ENCODE measurements at places on chromosomes 16 and 17.
A peak's percentile ranks its signal among the peaks of the same experiment; 100 is the strongest.

DNA sequence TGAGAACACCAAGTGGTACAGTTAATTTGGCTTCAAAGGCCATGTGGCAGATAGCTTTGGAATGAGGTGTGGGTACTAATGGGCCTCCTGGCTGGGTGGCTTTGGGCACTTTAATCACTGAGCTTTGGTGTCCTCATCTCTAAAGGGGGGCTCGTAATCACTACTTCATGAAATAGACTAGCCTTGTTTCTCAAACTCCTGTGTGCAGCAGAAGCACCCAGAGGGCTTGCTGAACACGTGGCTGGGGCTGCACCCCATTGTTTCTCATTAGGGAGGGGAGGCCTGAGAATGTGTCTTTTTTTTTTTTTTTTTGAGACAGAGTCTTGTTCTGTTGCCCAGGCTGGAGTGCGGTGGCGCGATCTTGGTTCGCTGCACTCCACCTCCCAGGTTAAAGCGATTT, 5.8 kb downstream of the EPN2 start:
- DNase-seq = peak; percentile 37

DNA sequence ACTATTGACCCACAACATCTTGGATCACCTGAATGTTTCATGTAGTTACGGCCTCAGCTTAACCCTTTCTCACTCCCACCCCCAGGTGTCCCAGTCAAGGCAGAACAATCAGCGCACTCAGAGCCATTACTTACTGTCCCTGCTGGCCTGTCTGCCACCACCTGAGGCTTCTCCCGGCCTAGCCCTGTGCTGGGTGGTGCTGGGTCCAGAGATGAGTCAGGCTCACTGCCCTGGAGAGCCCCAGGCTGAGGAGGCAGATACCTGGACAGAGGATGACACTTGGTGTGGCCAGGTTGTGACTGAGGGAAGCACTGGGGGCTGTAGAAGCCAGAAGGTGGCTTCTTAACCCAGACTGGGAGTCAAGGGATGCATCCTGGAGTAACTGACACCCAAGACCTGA, 4.0 kb upstream of the SLC5A2 start:
- no peak for DNase-seq

DNA sequence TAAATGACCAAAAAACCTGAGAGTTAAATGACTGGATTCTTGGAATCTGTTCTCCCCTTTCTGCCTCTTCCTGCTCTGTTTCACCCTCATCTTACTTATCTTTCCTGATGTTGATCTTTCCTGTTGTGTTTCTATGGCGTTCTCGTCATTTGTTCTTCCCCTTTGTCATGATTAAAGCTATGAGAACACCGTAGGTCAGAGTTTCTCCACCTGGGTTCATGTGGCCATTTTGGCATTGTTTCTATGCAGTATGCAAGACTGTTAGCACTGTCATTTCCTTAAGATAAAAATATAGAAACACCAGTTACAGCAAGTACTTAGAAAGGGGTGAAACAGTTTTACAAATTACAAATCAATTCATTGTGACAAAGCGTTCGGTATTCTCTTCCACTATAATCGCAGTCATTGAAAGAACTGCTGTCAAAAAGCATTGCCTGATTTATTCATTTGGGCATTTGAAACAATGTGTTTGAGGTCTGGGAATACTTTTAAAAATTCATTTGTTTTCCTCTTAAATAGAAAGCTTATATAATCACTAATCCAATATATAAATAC, 166.0 kb downstream of the PHKB start:
- no peak for DNase-seq

GRCh38 chr16:1990351-1991134, 773 bp downstream of the SYNGR3 start:
- no peak for DNase-seq

- no peak for DNase-seq
These were observed 40.6 kb upstream of the XYLT1 start for GRCh38 chr16:17511340-17511739.

- peak; percentile 71 for DNase-seq
These were observed 14.4 kb upstream of the CBX8 start for GRCh38 chr17:79811011-79811867.

GRCh38 chr16:50121278-50121677, 31.8 kb upstream of the TENT4B start:
- DNase-seq = no peak

- peak; percentile 34 for DNase-seq
These were observed 724 bp downstream of the GAA start for GRCh38 chr17:80101946-80102663.

DNA sequence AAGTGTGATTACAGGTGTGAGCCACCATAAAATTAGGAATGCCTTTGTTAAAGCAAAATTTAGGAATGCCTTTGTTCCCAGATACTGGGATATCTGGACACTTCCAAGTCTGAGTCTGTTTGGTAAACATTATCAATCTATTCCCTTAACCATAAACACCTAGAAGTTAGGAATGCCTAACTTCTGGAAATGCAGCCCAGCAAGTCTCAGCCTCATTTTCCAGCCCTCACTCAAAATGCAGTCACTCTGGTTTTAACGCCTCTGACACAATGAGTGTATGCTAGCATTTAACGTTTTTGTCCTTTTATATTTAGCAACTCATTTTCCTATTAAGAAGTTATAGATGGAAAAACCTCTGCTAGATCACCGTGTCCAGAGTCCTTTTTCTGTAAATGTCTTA, 34.4 kb upstream of the HAS3 start:
- DNase-seq = no peak

- DNase-seq = no peak
These were observed 95.6 kb downstream of the PRKCA start for GRCh38 chr17:66398059-66398458.

DNA sequence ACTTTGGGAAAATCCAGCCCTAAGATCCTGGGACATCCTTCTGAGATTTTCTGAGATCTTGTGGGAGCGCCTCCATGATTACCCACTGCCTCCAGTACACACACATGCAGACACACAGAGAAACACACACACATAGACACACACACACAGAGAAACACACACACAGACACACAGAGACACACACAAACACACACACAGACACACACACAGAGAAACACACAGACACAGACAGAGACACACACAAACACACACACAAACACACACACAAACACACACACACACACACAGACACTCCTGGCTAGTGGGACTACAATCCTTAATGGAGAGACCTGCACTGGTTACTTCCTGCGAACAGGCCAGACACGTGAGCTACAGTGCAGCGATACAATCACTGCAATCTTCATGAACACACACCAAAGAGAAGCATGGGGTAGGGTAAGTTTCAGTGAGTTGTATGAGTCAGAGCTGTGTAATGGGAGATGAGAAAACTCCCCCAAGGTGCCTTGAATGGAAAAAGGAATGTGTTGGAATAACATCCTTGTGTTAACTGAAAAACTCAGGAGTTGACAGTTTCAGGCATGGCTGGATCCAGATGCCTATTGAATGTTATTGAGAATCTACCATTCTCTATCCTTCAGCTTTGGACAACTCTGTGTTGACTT, 79.5 kb downstream of the SLC6A2 start:
- DNase-seq = no peak

GRCh38 chr17:48148029-48148770, 40.6 kb downstream of the SNX11 start:
- peak; percentile 82 for DNase-seq

DNA sequence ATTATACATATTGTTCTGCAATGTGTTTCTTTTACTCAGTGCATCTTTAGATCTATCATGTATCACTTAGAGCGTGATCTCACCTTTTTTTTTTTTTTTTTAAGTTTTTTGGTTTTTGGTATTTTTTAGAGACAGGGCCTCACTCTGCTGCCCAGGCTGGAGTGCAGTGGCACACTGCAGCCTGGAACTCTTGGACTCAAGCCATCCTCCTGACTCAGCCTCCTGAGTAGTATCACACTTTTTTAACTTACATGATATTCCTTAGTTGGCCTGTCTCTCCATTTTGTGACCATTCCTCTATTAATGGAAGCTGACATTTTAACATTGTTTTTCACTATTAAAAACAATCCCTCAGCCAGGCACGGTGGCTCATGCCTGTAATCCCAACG, 4.7 kb upstream of the MPO start:
- DNase-seq = no peak

DNA sequence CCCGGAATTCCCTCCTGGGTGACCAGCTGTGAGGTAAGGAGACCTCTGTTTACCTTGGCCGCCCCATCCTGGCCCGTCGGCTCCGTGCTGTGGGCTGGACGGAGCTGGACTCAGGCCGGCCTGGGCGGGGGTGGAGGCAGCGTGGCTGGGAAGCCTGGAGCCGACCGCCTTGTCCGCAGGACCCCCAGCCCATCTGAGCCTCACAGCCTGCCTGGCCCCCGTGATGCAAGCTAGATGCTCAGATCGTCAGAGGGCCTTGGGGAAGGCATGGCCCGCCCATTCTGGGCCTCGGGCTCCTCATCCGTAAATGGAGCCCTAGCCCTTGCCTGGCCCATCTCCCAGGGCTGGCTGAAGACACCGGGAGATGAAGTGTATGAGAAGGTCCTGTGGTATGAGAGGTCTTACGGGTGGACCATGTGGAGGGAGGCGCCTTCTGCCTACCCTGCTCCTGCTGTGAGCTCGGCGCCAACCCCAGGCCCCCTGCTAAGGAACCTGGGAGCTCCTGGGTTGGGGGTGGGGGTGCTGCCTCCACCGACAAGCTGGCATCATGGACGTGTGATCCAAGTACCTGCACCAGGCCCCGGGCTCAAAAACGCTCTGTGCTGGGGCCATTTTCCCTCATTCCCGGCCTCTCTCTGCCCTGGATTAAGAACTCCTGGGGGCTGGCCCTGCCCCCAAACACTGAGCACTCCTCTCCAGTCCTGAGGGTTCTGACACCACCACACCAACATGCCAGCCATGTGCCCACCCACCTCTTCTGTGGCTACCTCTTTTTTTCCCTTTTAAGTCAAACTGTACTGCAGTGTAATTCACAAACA, 5.4 kb upstream of the P2RX1 start:
- no peak for DNase-seq

DNA sequence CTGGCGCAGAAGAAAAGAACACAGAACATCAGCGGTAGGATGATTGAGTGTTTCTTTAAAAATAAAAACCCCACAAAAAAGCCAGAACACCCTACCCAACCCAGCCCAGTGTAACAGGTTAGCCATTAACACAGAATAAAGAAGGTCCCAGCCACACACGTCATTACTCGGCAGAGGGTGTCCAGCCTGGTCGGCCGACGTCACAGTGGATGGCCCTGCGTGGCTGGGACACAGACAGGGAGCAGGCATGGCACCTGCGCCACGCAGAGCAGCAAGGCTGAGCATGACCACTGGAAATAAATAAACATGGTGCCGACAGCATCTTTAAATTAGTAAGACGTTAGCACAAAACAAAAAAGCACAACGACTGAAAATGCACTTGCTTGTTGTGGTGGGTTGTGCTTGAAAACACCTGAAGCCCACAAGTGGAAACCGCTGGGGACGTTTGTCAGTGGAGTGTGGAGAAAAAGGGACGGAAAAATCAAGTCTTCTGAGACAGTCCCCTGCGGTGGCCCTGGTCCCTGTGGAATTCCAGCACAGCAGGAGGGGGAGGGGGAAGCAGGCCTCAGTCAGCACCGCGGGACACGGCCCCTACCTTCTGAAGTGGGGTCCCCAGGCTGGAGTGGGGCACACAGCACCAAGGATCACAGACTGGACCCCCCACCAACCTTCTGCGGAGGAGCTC, 39.2 kb downstream of the SLC7A5 start:
- no peak for DNase-seq

DNA sequence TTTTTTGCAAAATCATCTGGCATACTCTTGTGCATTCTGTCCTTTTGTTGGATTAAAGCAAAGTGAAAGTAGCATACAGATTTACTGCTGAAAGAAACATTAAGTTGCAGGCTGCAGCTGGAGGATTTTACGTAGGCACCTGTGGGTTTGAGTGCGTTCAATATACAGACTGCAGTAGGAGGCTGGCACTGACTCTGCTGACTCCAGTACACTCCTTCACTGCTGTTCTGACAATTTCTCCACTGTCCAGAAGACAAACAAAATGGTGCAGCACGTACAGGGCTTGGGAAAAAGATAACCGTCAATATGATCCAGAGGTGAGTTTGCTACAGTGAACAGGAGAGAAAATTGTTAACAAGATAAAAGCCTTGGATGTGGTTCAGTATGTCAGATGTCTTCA, 73.3 kb downstream of the TANC2 start:
- DNase-seq = no peak

DNA sequence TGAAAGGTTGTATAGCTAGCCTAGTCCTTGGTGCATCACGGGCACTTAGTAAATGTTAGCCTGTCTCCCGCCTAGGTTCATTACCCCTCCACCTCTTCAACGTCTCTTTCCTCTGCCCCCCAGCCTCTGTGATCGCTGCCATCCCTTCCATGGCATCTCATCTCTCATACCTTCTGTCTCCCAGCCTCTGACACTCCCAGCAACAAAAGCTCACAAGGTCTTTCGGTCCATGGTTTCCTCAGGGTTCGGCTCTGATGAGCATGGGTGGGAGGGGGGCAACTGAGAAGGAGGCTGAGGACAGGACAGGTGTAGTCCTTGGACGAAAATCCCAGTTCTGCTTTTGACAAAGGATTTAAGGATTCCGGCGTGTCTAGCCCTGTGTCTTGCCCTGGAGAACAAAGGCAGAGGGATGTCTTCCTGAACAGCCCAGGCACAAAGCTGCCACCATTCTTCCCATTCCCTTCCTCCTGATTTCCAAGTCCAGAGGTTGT, 16.7 kb downstream of the CCR7 start:
- DNase-seq = no peak

DNA sequence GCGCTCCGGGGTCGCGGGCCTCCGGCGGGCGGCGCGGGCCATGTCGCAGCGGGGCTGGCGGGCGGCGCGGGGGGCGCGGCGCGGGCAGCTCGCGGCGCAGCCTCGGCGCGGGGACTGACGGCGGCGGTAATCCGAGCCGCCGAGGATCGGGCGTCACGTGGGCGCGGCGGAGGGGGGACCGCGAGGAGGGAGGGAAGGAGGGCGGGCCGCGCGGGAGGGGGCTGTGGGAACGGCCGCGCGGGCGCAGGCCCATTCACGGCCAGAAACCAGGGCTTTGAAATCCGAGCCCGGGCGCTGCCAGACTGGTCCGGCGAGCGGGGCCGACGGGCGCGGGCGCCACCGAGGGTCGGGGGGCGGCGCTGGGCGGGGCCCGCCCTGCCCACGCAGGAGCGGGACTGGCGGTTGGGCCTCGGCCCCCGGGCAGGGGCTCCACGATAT, at the start of gene MTSS2:
Gene MTSS2, minus strand, starts transcription at position 116 of the 438 bp plus-strand sequence. CDS start 262 bp downstream, outside the sequence.
- peak; percentile 10 for DNase-seq

DNA sequence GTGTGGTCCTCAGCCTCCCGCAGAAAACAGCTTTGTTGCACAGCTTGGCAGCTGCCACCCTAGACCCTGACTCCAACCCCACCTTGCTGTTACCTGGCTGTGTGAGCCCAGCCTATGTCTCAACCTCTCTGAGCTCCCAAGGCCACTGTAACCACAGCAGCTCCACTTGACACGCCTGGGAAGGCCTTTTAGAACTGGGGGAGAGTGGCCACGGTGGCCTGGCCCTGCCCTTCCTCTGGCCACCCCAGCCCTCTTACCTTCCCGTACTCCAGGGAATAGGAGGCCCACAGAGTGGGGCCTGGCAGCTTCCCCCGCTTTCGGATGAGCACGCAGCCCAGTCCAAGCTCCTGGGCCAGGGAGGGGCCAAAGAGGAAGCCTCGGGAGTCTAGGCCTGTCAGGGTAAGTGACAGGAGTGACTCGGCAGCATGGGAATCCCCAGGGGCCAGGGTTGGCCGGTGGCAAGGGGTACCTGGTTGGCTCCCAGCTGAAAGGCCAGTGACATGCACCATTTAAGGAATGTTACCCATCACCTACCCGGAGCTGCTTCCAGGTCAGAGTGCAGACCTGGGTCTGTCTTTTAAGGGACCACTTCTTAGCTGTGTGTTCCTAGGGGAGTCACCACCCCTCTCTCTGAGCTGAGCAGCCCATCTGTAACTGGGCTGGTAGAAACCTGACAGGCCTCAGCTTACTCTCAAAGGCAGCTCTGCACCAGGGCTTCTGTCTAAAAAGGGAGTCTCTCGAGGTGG, 1.4 kb downstream of the APRT start:
- no peak for DNase-seq

All from NCI-H524 treated with DMSO at 0.1 percent for 48 hours (cell line).